Bladder microvascular endothelial cell (primary cell): ENCODE measurements at places on chromosomes 16 and 17. TPM values are rescaled to one million over a fixed set of nuclear protein-coding genes. Genes with fewer than 3 reads are reported as not detected.

SMTNL2 gene
- total RNA-seq: not detected in 2 replicates

SLC12A3 gene
- not detected in 2 replicates for total RNA-seq

AHSP gene
- not detected in 2 replicates for total RNA-seq

PPP1R1B gene
- not detected in 2 replicates for total RNA-seq

P2RX1 gene
- not detected in 2 replicates for total RNA-seq

STX8 gene
- 65.2 and 67.3 TPM in 2 replicates for total RNA-seq

PIK3R6 gene
- total RNA-seq: 0.31 TPM in 1 of 2 replicates, not detected in the other

CMTM2 gene
- not detected in 2 replicates for total RNA-seq

KCNH6 gene
- 0.06 TPM in 1 of 2 replicates, not detected in the other for total RNA-seq

FBXW10 gene
- 0.06 TPM in 1 of 2 replicates, not detected in the other for total RNA-seq

SLFN14 gene
- total RNA-seq: not detected in 2 replicates

PAQR4 gene
- total RNA-seq: 11.3 and 13.3 TPM in 2 replicates

LITAFD gene
- not detected in 2 replicates for total RNA-seq

NPIPA7 gene
- 0.81 and 1.7 TPM in 2 replicates for total RNA-seq

RSKR gene
- total RNA-seq: 3.7 and 9.4 TPM in 2 replicates

SMIM36 gene
- not detected in 2 replicates for total RNA-seq
